Spinal cord (tissue), 10 donors: ENCODE measurements at places on chromosomes 3 and 15. TPM values are rescaled to one million over a fixed set of nuclear protein-coding genes. Genes with fewer than 3 reads are reported as not detected.

GRCh38 chr3:185058796-185059195 lies 94.1 kb downstream of the C3orf70 start:
- H3K36me3 ChIP-seq: peaks cover 3% of the 10 kb centered on the region
- DNase-seq: no peak
- H3K27me3 ChIP-seq: no peaks in the 10 kb centered on the region
- no peak overlapping the region for H3K27ac ChIP-seq
- no peaks in the 10 kb centered on the region for H3K4me1 ChIP-seq

GRCh38 chr15:40932649-40933516 lies 3.7 kb downstream of the DLL4 start:
- peaks cover 51% of the 10 kb centered on the region for H3K27me3 ChIP-seq
- peaks cover 24% of the 10 kb centered on the region for H3K36me3 ChIP-seq
- H3K27ac ChIP-seq: no peak overlapping the region

- no peaks in the 10 kb centered on the region for H3K36me3 ChIP-seq
- H3K4me1 ChIP-seq: peaks cover 57% of the 10 kb centered on the region
- H3K27ac ChIP-seq: peak overlapping the region; percentile 29
- no peak overlapping the region for H3K4me3 ChIP-seq
- no peaks in the 10 kb centered on the region for H3K27me3 ChIP-seq
Observed at GRCh38 chr15:73784291-73784690, 31.1 kb upstream of the INSYN1 start.

GRCh38 chr3:55170444-55170843 lies 242.6 kb upstream of the LRTM1 start:
- H3K36me3 ChIP-seq: no peaks in the 10 kb centered on the region
- no peaks in the 10 kb centered on the region for H3K4me1 ChIP-seq
- H3K27ac ChIP-seq: no peak overlapping the region
- no peak for DNase-seq
- no peaks in the 10 kb centered on the region for H3K27me3 ChIP-seq

DNA sequence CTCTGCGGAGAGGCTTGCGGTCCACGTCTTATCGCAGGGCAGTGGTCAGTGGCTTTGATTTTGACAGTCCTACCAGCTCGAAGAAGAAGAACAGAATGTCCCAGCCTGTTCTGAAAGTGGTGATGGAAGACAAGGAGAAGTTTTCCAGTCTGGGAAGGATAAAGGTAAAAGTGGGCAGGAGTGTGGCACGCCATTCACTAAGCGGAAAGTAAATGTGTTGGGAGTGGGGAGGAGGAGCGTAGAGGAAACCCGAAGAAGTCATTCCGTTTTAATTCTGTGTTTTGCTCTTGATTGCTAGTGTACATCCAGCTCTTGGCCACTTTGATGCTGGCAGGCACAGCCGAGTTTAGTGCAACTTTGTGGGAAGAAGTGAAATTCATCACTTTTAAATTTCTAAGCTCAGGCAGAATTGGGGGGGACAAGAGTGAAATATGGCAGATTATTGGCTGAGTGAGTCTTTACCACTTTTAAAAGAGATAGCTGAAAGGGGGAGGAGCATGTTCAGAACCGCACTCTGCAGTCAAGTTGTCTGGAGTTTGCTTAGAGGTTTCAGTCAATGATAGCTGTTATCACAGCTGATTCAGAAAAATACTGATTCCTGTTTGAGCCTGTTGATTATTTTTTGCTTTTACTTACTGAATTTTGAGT lies 1.8 kb downstream of the ARHGEF26 start:
- peaks cover 1% of the 10 kb centered on the region for H3K36me3 ChIP-seq
- H3K4me3 ChIP-seq: peak overlapping the region; percentile 98
- peaks cover 11% of the 10 kb centered on the region for H3K27me3 ChIP-seq
- H3K27ac ChIP-seq: peak overlapping the region; percentile 80
- DNase-seq: peak; percentile 51

DNA sequence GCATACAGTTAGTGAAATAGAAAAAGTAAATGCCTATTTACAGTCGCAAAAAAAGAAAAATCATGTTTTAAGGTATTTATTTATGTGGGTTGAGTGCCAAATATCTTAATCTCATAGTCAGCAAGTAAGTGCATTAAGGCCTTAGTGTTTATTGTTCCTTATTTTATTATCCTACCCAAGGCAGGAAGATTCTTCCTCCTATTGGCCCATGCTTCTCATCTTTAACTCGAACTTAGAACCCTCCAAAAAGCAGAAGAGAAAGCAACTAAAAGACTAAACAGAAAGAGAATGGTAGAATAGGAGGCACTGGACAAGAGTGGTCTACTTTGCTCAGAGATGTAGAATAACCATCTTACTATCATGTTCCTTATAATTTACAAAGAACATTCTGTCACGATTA lies 7.5 kb downstream of the RFX7 start:
- DNase-seq: no peak
- H3K4me1 ChIP-seq: no peaks in the 10 kb centered on the region
- no peaks in the 10 kb centered on the region for H3K36me3 ChIP-seq
- no peak overlapping the region for H3K27ac ChIP-seq
- H3K27me3 ChIP-seq: no peaks in the 10 kb centered on the region
- H3K4me3 ChIP-seq: no peak overlapping the region

Gene P2RY12
- 167 TPM for total RNA-seq

GRCh38 chr3:67641451-67641850 lies 13.0 kb downstream of the SUCLG2 start:
- H3K4me1 ChIP-seq: no peaks in the 10 kb centered on the region
- H3K27me3 ChIP-seq: no peaks in the 10 kb centered on the region
- H3K27ac ChIP-seq: no peak overlapping the region
- no peak for DNase-seq
- H3K36me3 ChIP-seq: no peaks in the 10 kb centered on the region

Gene SCN11A
- 1.0 TPM for total RNA-seq

Gene CLDN18
- total RNA-seq: 0.20 TPM

Gene CA12
- total RNA-seq: 25.1 TPM

DNA sequence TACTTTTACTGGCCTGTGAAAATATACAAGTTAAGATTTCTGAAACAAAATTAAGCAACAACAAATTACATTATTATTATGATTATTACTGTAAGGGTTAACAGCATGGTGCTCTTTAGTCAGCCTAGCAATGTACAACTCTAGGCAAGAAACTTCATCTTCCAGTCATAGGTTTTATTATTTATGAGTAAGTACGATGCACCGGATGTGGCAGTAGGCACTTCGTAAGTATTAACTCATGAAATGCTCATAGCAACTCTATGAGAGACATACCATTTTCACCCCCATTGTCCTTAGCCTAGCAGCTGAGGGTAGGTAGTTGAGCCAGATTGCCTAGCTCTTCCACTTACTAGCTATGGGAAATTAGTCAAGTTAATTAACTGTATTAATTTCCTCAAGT lies 68.0 kb upstream of the PTPRG start:
- no peak overlapping the region for H3K27ac ChIP-seq
- no peak overlapping the region for H3K4me3 ChIP-seq
- DNase-seq: no peak
- H3K27me3 ChIP-seq: no peaks in the 10 kb centered on the region
- no peaks in the 10 kb centered on the region for H3K4me1 ChIP-seq

GRCh38 chr15:65468229-65468909 lies 45.6 kb upstream of the IGDCC4 start:
- H3K27me3 ChIP-seq: no peaks in the 10 kb centered on the region
- H3K36me3 ChIP-seq: peaks cover 71% of the 10 kb centered on the region
- H3K4me1 ChIP-seq: no peaks in the 10 kb centered on the region
- H3K27ac ChIP-seq: no peak overlapping the region
- no peak overlapping the region for H3K4me3 ChIP-seq

DNA sequence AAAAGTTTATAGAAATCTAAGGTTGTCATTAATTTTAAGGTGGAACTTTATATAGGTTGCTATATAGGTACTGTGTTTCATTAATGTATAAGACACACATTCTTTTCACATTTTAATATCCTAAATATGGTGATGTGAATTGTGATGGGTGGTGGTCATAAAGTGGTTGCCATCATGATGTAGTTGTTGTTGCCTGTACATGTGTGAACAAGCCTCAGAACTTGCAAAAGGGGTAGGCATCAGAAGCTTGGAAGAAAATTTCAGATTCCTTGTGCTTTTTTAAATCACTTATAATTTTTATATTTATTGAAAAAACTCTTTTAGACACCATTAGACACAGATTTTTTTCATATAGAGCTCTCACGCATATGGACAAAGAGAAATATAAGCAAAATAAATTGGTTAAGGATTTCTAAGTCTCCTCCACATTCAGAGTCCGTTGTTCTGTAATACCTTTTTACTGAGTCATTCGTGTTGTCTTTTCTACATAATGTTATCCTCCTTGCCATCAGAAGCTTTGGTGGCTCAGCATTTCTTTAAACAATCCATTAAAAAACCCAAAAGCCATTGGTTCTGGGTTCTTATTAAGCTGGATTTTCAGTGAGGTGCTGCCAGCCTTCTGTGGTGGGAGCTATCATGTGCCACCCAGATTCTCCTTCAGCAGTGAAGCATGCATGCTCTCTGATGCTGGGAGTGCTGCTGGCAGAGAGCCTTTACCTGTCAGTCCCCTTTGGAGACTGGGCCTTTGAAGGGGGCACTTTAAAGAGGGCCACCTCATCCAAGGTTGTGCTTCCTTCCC lies 140.4 kb upstream of the GALNT15 start:
- H3K4me3 ChIP-seq: no peak overlapping the region
- H3K27ac ChIP-seq: no peak overlapping the region
- DNase-seq: no peak
- H3K36me3 ChIP-seq: no peaks in the 10 kb centered on the region
- H3K4me1 ChIP-seq: no peaks in the 10 kb centered on the region
- H3K27me3 ChIP-seq: no peaks in the 10 kb centered on the region
